ENCODE measurements at places on chromosomes 12 and 14. TPM values are rescaled to one million over a fixed set of nuclear protein-coding genes. Genes with fewer than 3 reads are reported as not detected.

The ARHGEF25 gene
- 13.6 TPM for total RNA-seq

The BLTP3B gene
- 17.9 TPM for total RNA-seq

DNA sequence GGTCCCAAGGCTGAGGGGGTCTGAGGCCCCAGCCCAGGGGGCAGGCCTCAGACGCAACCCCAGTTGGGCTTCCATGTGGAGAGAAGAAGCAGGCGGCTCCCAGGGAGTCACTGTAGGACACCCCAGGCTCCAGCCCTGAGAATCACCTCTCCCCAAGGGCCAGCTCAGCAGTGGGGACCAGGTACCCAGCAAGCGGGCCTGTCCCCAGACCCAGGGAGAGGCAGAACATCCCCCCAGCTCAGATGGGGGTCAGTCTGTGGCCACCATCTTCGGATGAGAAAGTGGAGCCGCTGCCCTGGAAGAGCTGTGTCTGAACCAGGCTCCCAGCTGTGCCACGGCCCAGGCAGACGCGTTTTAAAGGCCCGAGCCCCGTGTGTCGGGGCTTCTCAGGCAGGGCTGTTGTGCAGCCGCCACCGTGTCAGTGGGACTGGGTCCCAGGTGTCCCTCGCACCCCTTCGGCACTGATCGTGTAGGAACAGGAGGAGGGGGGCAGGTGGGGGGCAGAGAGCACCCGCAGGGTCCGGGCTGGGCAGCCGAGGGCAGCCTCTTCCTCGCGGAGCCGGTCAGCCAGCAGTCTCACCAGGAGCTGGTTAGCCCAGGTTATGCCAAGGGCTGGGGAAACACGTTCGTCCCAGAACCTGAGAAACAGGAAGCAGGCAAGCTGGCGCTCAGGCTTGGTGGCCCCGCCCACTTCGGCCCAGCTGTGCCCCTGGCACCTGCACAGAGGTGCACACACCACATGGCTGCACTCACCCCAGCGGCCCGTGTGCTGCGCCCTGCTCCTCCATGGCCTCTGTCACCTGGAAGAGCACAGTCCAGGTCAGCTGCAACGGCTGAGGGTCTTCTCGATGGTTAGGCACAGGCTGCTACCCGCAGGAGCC lies 16.6 kb downstream of the XRCC3 start:
- H3K36me3 ChIP-seq, result peaks cover 81% of the 10 kb centered on the region
- H3K27ac ChIP-seq, result no peak overlapping the region
- no peaks in the 10 kb centered on the region for H3K27me3 ChIP-seq
- no peak overlapping the region for H3K4me3 ChIP-seq

DNA sequence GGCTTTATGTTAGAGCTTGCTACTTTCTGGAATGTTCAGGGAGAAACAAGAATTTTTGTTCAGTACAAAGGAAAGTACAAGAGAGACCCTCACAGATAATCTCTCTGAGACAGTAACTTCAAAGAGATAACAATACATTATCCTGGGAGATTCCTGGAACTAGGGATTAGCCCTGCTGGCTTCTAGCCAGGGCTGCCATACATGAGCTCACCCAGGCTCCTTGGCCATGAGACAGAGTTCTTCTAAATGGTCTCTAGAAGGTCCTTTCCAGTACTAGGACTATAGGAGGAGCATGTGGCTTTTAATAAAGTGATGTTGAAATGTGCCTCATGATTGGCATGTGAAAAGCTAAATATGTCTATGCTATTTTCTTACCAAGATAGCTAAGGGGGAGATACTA lies 342.5 kb downstream of the EMP1 start:
- no peaks in the 10 kb centered on the region for H3K4me1 ChIP-seq
- no peak overlapping the region for H3K4me3 ChIP-seq
- no peak overlapping the region for H3K27ac ChIP-seq
- H3K27me3 ChIP-seq, result no peaks in the 10 kb centered on the region
- no peaks in the 10 kb centered on the region for H3K36me3 ChIP-seq
- peak; percentile 3 for DNase-seq

- no peak for DNase-seq
- no peak overlapping the region for H3K4me3 ChIP-seq
- no peaks in the 10 kb centered on the region for H3K4me1 ChIP-seq
- no peak overlapping the region for H3K27ac ChIP-seq
Observed at GRCh38 chr12:50188241-50188781, 21.1 kb upstream of the CERS5 start.

The DIO2 gene
- not detected for total RNA-seq

- no peak overlapping the region for H3K4me3 ChIP-seq
- H3K27ac ChIP-seq, result no peak overlapping the region
- peaks cover 24% of the 10 kb centered on the region for H3K27me3 ChIP-seq
- DNase-seq, result no peak
- H3K36me3 ChIP-seq, result no peaks in the 10 kb centered on the region
Observed at GRCh38 chr14:95240859-95241813, 78.6 kb downstream of the CLMN start.

DNA sequence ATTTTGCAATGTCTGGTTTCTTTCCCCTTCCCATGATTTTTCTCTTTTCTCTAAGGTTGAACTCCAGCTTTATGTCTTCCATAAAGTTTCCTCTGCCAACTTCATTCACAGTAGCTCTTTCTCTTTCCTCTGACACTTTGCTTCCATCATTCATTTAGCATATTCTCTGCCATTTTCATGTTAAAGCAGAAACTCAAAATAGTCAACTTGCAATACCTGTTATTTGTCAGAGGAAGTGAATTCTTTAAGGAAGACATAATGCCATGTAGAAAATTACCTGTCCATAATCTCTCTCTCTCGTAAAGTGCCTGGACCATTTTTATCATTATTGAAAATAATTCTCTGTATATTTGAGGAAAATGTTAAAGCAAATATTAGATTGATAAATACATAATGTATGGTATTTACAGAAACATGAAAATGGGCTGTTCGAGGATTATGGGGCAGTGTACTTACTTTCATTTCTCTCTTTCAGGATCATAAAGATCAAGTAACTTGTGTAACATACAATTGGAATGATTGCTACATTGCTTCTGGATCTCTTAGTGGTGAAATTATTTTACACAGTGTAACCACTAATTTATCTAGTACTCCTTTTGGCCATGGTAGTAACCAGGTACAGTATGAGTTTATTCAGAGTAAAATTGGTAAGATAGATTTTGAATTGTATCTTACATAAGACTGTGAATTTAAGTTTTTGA lies 12.6 kb downstream of the NEDD1 start:
- peaks cover 3% of the 10 kb centered on the region for H3K36me3 ChIP-seq
- no peaks in the 10 kb centered on the region for H3K27me3 ChIP-seq
- H3K4me1 ChIP-seq, result no peaks in the 10 kb centered on the region
- no peak for DNase-seq
- no peak overlapping the region for H3K27ac ChIP-seq

GRCh38 chr12:53025250-53025649 lies 19.0 kb downstream of the EIF4B start:
- no peak overlapping the region for H3K4me3 ChIP-seq
- DNase-seq, result no peak
- H3K4me1 ChIP-seq, result no peaks in the 10 kb centered on the region
- peaks cover 90% of the 10 kb centered on the region for H3K36me3 ChIP-seq

The CPNE6 gene
- total RNA-seq, result not detected

DNA sequence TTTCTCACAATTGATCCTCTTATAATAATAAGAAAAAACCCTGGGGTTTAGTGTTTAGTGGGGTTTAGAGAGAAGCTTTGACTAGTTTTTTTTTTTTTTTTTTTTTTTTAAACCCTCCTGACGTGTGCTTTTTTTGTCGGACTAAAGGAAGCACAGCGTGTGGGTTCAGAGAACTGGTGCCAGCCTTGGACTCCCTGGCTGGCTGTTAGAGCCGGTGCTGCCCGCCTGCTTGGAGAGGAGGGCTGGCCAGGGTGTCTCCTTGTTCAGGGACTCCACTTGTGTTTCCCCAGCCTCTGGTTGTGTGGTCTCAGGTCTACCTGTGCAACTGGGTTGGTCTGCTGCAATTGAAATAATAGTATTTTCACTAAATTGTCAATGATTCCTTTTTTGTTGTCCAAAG lies 54.1 kb upstream of the ASPG start:
- H3K27ac ChIP-seq, result no peak overlapping the region
- H3K4me3 ChIP-seq, result no peak overlapping the region
- no peaks in the 10 kb centered on the region for H3K4me1 ChIP-seq
- H3K36me3 ChIP-seq, result no peaks in the 10 kb centered on the region
